CD4-positive, alpha-beta T cell treated with Interleukin-2 at 100 ng/mL for 4 hours (primary cell): ENCODE measurements at places on chromosomes 6 and 20.

DNA sequence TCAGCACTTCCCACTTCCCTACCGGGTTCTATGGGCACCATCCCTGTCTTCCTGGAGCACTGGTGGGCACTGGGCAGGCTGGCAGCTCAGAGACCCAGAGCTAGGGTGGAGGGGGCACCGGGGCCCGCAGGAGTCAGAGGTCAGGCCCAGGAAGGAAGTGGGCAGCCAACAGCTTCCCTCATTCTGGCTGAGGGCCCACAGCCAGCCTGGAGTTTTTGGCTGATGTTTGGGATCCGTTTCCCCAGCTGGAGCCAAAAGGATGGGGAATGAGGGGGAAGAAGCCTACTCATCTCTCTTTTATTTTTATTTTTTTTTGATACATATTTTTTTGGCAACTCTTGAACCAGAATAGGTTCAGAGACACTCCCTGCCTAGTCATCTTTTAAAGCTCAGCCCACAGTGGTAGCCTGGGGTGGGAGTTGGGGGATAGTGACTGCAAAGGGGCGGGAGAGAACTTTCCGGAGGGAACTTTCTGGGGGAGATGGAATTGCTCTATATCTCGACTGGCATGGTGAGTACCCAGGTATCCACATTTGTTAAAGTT lies 54.2 kb upstream of the MLN start:
- DNase-seq, result no peak

GRCh38 chr6:47016909-47017308 lies 25.2 kb downstream of the ADGRF1 start:
- DNase-seq, result no peak

DNA sequence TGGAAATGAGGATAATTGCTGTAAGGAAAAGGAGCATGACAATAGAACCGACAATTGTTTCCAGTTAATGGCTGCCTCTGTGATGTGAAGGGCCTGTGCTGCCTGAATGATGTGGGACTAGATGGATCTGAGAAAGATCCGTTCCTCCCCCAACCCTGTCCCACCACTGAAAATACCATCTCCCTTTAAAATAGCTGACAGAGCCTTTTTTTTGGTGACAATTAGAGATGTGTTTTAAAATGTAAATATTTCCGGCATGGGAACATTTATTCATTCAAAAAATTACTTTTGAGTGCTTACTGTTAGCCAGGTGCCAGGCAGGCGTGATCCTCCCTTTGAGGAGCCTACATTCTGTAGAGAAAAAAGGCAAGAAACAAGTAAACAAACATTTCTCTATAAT lies 72.4 kb upstream of the SUPT3H start:
- DNase-seq, result no peak

- no peak for DNase-seq
These were observed 21.1 kb downstream of the KIAA1755 start for GRCh38 chr20:38239441-38239840.

GRCh38 chr6:44040786-44041185 lies 86.5 kb downstream of the MRPL14 start:
- DNase-seq, result no peak

DNA sequence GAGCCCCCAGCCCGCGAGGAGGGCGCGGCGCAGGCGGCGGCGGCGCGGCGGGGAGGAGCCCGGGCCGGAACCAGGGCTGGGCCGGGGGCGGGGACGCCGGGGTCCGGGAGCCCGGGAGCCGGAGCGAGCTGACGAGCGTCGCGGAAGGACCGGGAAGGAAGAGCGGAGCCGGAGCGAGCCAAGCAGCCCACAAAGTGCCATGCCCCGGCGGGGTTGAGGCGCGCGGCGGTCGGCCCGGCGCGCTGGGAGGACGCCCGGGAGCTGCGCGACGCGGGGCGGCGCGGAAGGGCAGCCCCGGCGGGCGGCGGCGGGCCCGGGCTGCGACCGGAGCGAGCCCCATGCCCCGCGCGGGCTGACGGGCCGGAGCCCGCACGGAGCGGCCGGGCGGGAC lies 289 bp downstream of the FOXP4 start:
- peak; percentile 36 for DNase-seq

DNA sequence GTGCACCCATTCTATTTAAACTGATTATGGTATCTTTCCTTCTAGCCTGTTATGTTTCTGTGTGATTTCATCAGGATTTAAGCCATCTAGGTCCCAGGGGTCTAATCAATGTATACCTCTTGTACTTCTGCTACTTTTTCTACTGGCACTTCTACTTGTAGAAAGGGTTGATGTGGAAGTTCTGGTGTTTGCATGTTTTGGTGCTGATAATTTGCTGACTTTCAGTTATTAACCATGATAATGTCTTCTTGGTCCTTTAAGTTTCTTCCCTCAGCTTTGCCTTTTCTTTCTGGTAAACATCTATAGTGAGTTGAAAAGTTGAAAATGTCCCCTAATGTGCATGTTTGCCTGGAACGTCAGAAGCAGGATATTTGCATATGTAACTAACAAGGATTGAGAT lies 390.6 kb upstream of the MAP3K7 start:
- no peak for DNase-seq

DNA sequence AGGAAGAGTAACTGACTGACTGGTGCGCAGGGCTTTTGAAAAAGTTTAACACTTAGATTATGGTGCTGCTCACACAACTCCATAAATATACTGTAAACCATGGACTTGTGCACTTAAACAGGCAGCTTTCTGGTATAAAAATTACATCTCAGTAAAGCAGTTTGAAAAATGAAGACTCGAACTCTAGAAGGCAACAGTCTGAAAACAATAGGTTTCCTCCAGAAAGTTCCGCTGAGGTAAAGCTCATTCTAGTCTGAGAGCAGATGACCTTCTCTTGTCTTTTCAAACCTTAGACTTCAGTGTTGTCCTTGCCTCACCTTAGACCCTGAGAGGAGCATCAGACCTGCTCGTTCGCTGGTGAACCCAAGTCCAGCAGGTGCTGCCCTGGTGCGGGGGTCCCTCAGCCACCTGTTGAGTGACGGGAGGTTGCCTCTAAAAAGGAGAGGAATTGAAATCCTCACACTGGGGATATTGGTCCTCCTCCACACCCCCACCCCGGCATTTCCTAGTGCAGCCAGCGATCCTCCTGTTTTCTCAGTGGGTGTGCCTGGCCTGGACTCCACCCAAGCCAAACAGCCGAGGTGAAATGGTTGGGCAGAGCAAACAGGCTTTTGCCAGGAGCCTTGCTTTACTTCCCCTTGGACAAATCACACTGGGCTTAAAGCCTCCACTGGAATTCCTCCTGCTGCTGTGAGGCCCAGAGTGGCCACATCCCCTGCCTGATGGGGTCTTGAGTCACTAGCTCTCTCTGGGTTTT lies 14.7 kb upstream of the PYGB start:
- DNase-seq, result no peak

DNA sequence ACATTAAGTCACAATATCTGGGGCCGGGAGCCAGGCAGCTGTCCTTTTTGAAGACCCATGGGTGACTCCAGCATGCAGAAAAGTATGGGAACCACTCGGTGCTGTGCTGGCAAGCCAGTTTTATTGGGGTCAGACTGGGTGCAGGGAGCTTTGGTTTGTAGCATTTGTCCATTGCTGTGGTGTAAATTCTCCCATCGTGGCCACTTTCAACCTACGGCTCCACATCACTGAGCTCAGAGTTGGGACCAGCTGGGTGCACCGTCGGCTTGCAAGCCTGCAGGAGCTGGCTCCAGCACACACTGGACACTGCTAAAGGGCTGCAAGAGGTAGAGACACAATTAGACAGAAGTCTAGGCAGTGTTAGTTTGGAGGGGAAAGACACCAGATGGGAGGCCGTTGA lies 66.9 kb downstream of the SYNJ2 start:
- no peak for DNase-seq

GRCh38 chr6:45555981-45556771 lies 178.4 kb upstream of the SUPT3H start:
- DNase-seq, result no peak

DNA sequence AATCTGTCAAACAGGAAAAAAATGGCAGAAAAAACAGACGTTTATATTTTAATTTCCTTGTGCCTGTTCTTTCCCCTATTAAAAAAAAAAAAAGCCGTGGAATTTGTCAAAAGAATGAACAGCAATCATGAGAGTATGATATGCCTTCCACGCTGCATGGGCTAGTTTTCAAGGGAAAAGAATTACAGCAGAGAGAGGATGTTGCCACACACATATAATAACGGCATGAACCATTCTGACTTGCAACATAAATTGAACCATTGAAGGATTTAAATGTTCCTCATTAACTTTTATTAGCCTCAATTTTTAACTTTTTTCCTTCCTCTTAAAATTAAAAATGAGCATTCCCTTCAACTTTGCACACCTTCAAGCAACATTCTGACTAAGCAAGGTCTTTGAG lies 301.8 kb downstream of the FOXC1 start:
- DNase-seq, result no peak

DNA sequence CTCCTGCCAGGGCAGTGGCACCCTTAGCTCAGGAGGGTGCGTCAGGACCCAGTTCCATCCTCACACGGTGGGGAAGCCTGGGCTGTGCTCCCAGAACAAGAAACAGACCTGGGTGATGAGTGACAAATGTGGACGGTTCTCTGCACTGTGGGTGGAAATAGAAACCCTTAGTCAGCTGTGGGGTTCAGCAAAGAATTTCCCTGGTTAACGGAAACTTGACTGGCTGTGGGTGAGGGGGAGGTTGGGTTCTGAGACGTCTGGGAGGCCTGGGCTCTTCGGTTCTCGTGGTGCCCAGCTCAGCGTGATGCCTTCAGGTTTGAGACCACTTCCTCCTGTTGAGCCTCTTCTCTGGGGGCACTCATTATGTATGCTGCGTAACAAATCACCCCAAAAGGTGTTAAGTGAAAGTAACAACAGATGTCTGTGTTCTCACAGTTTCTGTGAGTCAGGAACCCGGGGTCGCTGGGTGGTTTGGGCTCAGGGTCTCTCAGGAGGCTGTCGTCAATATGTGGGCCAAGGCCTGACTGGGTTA lies 53.1 kb upstream of the FAM83D start:
- DNase-seq, result peak; percentile 87

- DNase-seq, result peak; percentile 56
These were observed 211.6 kb upstream of the ZNF184 start for GRCh38 chr6:27684264-27685211.

DNA sequence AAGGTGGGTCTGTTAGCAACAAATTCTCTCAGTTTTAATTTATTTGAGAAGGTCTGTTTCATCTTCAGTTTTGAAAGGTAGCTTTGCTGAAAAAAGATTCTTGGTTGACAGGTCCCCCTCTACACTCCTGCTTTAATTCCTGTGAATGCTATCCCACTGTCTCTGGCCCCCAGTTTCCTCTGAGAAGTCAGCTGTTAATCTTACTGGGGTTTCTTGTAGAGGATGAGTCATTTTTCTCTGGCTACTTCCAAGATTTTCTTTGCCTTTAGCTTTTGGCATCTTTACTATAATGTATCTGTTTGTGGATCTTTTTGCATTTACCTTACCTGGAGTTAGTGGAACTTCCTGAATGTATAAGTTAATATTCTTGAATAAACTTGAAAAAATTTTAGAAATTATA lies 122.7 kb downstream of the MMS22L start:
- no peak for DNase-seq

GRCh38 chr6:121430514-121431460 lies 4.7 kb upstream of the GJA1 start:
- DNase-seq, result no peak

DNA sequence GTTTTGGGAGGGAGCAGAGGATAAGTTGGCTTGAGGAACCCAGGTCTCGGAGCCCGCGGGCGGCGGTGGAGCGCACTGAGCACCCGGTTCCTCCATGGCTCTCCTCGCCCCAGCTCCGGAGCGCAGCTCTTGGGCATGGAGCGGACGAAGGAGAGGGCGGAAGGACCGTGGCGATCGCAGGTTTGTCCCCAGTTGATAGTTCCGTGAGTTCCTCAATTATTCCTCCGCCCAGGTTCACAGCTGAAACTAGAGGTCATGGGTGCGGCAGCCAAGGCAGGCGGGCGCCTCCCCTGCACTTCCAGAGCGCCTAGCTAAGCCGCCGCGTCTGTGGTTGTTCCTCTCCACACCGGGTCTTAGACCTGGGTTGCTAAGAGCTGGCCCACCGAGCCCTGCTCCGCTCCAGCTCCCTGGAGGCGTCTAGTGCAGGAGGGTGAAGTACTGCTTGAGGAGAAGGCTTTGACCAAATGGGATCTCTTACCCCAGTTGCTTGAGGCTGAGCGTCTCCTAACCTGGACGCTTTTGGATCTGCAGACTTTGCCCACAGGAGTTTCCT lies at the start of gene HTR1B:
TSS of gene HTR1B (minus strand) at position 184 of the 553 bp plus-strand sequence. CDS start at position 96, 88 bp downstream.
- DNase-seq, result no peak

- DNase-seq, result no peak
These were observed 59.1 kb upstream of the CCN6 start for GRCh38 chr6:111994791-111995190.
